Skeletal muscle cell (primary cell): ENCODE measurements at places on chromosomes 6 and 20.

DNA sequence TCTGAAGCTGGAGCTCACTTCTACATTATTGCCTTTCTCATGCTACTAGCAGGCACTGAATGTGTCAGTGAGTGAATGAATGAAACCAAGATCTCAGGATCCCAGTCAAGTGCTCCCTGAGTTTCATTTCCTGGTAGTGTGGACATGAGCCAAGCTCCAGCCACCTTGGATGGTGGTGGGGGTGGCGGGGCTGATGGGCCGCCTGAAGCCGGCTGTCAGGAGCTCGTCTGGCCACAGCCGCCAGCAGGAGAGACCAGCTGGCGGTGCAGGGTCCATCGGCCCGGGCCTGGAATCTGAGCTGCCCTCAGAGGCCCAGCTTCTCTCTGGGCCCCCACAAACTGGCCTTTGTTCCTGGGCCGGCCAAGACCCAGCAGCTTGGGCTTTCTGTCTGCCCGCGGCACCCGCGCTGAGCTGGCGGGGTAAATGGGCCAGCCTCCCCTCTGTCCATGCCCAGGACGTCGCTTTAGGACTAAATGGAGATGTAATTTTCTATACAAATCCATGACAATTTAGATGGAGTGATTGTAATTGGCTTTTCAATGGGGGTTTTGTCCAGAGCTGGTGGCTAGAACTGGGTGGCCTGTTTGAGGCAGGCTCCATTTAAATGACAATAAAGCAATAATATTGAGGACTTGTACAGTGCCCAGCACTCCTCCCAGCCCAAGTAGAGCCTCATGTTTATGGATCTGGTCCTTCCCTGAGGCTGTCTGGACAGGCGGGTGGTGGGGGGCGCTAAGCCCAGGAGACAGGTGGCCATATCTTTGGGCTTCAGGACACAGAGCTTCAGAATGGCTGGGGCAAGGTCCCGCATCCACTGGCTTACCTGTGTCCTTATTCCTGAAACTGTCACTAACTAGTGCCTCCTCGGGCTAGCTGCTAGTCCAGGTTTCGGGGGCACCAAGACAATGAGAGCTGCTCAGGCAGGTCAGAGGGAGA, 43.5 kb downstream of the NOL4L start:
- no peak for DNase-seq

- no peak for DNase-seq
Observed at GRCh38 chr20:38747495-38748096, 664 bp upstream of the ACTR5 start.

GRCh38 chr20:63430891-63431290, 41.6 kb downstream of the KCNQ2 start:
- no peak for DNase-seq

- no peak for DNase-seq
Observed at GRCh38 chr20:51376111-51376510, 166.4 kb downstream of the NFATC2 start.

DNA sequence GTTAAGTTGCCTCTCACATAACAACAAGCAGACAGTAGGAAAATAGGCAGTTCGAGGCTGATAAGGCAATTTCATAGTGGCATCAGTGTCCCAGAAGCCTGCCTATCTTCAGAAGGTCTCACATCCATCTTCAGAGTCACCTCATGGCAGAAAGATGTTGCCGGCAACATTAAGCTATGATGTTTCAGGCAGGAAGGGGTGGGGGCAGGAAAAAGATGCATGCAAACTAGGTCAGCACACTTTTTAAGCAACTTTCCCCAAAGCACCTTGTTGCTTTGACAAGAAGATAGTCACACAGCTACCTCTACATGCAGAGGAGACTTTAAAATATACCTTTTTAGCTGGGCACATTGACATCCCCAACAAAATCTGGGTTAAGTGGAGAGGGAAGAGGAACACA, 43.2 kb upstream of the SMIM8 start:
- DNase-seq: no peak
